ENCODE measurements at places on chromosomes 5 and 9.

- DNase-seq, result no peak
These were observed 245.7 kb downstream of the PSAT1 start for GRCh38 chr9:78542491-78543181.

GRCh38 chr9:71743882-71744281, 24.4 kb downstream of the CEMIP2 start:
- DNase-seq, result no peak

DNA sequence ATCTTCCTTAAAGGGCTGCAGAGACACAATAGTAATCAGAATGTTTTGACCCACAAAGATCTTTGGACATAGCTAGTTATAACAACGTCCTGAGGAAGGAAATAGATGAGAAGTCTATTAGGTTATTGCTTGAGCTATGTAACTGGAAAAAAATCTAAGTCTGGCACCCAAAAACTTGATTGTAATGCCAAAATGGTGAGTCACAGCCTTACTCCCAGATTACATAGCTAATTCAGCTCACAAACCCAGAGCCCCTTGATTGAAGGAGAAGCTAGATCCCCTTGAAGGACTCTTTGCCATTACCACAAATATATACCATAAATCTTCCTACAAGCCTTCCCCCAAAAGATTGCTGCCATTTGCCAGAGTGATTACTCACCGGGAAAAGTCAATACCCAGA, 341.8 kb upstream of the KIF2A start:
- DNase-seq, result no peak

- no peak for DNase-seq
These were observed 11.5 kb downstream of the NOL8 start for GRCh38 chr9:92313624-92314012.

DNA sequence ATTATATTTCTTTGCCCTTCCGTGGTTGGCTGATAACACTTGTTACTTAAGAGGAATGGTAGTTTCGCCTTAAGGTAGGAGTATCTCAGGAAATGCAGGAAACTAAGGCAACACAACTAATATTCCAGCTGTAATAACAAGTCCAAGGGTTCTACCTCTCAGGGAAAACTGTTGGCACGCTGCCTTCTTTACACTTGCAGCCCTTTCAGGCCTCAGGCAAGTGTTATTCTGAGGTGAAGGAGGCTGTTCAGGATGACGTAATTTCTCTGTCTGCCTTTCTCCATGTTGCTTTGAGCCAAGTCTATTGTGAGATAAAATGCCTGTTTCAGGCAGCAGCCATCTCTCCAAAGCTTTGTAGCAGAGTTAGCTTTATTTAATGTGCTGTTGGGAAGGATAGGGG, 38.0 kb downstream of the VCAN start:
- DNase-seq, result no peak

GRCh38 chr9:95073042-95073607, 244.4 kb downstream of the FANCC start:
- DNase-seq, result no peak

GRCh38 chr9:101514071-101514470, 19.6 kb upstream of the RNF20 start:
- DNase-seq, result no peak

DNA sequence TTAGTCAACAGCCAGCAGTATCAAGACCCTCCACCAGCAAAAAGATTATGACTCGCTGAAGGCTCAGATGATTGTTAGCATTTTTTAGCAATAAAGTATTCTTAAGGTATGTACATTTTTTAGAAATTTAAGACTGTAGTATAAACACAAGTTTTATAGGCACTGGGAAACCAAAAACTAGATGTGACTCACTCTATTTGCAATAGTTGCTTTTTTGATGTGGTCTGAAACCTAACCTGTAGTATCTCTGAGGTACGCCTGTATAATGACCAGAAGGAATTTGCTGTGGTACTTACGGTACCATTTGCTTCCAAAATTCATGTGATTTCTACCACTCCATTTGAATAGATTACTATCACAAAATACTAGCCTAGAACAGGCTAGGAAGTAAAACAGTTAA, 60.8 kb downstream of the WDR41 start:
- no peak for DNase-seq

DNA sequence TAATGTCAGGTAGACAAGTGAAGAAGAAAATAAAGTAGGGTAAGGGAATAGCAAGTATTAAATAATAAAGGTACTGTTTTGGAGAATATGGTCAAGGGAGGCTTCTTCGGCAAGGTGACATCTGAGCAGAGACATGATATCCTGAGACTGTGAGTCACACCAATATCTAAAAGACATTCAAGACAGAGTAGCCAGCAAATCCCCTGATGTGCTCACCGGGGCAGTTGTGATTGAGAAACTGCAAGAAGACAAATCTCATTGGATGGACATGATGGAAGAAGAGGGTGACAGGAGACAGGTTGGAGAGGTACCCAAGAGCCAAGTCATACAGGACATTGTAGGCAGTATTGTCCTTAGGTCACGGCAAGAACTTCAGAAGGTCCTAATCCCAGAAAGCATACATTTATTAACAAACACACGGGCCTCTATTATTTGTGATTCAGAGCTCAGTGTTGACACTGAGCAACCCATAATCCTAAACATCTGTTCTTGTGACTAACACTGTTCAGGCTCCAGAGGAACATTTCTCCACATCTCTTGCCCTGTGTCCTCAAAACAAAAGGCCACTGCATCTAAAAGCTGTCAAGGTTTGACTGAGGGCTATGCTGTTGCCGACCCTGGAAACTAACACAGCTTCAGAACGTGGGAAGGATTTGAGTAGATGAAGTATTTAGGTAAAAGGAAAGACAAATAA, 258.7 kb upstream of the CLINT1 start:
- DNase-seq, result no peak

DNA sequence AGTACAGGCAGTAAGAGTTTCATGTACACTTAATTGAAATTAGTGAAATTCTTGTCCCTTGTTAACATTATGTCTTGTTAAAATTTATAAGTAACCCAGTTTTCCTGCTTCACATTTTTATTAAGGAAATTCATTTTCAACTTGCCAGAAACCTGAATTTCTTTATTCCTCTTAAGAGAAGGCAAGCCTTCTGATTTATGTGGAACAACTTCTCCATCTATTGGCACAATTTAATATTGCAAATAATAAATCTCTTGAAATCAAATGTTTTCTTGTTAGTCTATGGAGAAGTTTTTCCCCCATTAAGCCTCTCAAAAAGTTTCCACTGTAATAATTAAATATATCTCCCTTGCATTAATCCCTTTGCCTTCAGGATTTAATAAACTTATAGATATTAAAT, 33.8 kb upstream of the ACO1 start:
- DNase-seq, result no peak

DNA sequence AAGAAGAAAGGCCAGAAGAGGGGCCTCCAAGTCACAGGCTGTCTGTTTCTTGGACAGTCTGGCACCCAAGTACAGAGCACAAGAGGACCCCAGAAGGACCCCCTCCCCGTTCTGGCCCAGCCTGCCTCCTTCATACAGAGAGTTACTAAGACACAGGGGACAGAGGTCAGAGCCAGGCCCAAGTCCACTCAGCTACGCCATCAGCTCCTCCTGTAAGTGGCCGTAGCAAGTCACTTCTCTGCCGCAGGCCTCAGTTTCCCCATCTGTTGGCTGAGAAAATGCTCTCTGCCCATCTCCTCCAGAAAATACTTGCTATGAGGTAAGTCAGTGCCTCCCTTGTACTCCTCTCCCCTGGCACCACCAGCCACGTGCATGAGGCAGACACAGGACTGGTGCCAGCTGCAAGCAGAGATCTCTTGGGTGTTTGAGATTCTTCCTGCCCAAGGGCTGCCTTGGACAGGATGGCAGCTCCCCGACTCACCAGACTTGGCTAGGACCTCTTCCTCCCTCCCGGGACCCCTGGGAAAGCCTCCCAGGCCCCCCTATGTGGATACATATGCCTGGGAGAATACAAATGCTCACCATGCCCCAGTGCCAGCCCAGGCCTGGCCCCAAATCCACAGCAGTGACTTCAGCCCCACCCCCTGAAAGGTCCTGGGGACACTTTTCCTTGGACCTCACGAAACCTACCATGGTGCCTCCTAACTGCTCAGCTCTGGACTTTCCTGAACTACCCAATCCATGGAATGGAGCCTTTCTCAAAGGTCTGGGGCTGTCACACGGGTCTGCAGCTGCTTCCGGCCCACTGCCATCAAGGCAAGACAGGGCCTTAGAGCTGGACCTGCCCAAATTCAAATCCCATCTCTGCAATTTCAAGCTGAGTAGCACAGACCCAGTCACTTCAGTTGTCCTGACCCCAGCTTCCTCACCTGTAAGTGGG, 5.1 kb downstream of the EEIG1 start:
- DNase-seq, result peak; percentile 32

DNA sequence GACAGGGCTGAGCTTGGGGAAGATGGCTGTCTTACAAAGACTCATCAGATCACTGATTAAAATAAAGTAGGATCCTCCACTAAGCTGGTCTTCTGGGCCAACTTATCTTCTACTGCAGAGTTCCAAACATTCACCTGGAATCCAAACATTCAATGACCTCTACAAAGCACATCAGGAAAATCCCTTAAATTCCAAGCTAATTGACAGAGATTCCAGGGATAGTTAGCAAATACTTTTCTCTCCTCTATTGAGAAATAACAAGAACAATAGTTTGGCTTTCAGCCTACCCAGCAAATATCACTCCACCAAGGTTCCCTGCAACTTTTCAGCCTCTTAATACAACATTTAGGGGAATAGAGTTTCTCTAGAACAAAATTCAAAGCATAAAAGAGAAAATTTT, 140.6 kb upstream of the LIFR start:
- no peak for DNase-seq

DNA sequence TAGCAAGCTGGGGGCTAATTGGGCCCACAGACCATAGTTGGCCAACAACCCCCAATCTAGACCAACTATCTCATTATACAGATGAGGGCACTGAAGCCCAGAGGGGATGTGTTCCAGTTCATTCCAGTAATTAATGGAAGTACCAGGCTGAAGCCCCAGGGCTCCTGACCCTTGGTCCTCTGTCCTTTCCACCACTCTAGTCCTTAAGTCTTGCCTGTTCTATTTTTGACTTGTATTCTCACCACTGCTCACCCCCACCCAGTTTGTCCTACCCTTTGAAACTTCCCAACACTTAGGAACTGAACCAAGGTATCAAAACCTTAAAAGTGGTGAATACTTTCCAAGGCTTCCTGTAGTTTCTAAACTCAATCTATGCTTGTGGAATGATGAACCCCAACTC, 407.4 kb downstream of the ENC1 start:
- no peak for DNase-seq

DNA sequence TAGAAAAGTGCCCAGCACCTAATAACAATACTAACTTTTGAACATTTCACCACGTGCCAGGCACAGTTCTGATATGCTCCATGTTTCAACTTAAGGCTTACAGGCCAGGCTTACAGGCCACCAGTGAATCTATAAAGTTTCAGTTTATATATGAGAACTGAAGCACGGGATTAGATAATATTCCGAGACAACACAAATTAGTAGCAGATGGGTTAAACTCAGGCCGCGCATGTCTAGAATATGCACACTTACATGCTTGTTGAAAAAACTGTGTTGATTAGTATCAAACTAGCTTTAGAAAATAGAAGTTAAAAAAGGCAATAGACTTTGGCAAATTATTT, 587.9 kb downstream of the MTRR start:
- DNase-seq, result no peak

DNA sequence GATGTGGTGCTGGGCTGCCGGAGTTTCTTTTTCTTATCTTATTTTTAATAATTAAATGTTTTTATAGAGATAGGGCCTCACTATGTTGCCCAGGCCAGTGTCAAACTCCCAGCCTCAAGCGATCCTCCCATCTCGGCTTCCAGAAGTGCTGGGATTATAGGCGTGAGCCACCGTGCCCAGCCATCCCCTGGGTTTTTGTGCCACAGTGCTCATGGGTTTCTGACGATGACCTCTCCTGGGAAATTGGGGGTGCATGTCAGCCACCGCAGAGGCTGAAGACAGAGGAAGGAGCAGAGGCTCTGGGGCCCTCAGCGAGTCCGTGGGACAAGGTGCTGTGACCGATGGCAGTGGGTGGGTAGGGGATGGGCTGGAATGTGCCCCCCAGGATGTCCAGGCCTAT, 14.4 kb downstream of the GPSM1 start:
- no peak for DNase-seq

GRCh38 chr5:126971455-126972031, 58.8 kb downstream of the MARCHF3 start:
- no peak for DNase-seq

GRCh38 chr5:169100735-169101075, 200.2 kb downstream of the SLIT3 start:
- DNase-seq, result no peak

- DNase-seq, result no peak
These were observed 152.9 kb upstream of the SLC28A3 start for GRCh38 chr9:84493284-84493947.

- DNase-seq, result no peak
These were observed 250.3 kb downstream of the ZSWIM6 start for GRCh38 chr5:61582205-61582820.

DNA sequence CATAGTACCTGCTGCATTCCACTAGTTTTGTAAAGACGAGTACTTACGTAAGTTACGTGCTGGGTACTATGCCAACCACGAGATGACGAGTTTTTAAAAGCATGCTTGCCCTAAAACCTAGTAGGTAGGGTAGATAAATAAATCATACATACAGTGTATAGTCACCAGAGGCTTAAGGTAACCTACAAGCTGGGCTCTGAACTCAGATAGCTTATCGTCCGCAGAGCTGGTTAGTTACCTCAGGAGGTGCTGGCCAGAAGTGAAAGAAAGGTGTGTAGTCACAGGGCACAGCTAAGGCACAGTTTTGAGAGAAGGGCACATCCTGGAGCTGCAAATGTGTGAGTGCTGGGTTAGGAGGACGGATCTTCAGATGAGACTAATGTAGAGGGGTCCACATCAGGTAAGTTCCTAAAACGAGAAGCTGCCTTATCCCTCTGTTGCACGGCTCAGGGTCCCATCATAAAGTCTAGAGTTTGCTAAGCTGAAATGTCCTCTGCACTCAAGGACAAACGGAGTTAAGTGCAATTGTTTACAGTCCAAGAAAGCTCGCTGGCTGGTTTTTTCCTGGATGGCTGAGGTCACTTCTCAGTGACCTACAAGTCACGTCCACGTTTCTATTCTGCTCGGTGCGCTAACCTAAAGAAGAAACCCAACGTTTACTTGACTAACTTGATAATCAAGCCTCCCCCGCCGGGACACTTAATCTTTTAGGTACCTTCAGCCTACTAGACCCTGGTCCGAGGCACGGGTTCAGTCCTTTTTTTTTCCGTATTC, 1.1 kb upstream of the SNX24 start:
- peak; percentile 18 for DNase-seq

- DNase-seq, result no peak
These were observed 997.7 kb downstream of the PTPRD start for GRCh38 chr9:9615086-9615485.

DNA sequence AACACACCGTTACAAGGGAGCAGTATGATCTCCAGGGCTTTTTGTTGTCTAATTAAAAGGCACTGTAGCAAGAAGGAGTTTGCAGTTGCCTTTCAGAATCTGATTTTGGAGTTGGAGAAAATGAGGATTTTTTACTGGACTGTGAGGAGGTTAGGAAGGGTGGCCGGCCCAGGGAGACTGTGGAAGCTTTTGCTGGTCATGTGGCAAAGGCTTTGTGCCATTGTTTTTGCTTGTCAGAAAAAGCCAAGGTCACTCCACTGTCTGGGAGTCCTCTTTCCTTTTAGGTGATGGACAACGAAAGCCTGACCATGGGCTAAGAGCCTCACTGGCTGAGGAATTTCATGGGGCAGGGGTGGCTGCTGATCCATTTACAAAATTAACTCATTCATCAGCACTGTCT, 10.3 kb upstream of the WHRN start:
- no peak for DNase-seq

- DNase-seq, result peak; percentile 0
These were observed 6.2 kb upstream of the SHB start for GRCh38 chr9:38075272-38075671.
